ENCODE measurements at places on chromosomes 5 and 9.

DNA sequence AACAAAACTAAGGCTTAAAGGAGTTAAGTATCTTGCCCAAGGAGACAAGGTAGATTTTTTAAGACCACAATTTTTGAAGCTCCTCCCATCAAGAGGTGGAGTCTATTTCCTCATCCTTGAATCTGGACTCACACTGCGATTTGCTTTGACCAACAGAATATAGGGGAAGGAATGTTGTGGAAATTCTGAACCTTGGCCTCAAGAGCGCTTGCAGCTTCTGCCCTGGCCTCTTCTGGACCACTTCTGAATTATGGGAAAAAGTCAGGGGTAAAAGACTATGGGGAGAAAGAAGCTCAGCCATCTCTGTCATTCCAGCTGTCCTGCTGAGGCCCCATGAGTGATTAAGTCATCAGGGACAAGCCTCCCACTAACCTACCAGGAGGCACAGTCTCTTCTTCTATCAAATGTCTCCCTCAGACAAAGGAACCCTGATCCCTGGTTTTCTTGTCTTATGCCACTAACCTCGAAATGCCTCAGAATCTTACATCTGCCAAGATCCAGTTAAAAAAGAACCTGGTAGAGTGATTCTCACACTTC is 25.9 kb downstream of the MAPKAP1 start:
- DNase-seq, result no peak

- DNase-seq, result no peak
These were observed 163.1 kb downstream of the IZUMO3 start for GRCh38 chr9:24382566-24382965.

DNA sequence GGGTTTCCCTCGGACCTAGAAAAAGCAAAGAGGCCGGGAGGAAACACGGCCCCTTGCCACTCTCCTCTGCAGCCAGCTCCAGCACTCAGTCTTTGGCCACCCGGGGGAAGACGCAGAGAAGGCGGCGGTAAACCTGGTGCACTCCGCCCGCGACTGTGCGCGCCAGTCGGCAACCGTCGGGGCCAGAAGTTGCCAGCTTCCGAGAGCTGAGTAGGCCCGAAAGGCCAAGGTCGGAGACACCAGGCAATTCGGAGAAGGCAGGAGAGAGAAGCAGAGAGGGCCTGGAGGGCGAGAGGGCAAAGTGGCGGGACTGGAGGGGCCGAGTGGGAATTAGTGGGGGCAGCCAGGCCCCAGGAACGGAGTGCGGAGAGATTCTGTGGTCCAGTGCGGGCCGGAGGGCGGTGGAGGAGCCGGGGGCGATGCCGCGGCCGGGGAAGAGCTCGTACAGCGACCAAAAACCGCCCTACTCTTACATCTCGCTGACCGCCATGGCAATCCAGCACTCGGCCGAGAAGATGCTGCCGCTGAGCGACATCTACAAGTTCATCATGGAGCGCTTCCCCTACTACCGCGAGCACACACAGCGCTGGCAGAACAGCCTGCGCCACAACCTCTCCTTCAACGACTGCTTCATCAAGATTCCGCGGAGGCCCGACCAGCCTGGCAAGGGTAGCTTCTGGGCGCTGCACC is at the start of gene FOXB2:
FOXB2 (plus strand) TSS at position 420 of the 690 bp plus-strand sequence; CDS start at position 420, 0 bp downstream.
- DNase-seq, result no peak

GRCh38 chr9:83280268-83280667 is 217.3 kb upstream of the RASEF start:
- no peak for DNase-seq
